ENCODE measurements at places on chromosomes 1 and 21.

GRCh38 chr1:23530747-23531561 is at the start of gene E2F2:
Gene E2F2, minus strand, starts transcription at chr1:23531233. Its CDS starts 440 bp downstream, at chr1:23530793.
- peak; percentile 57 for DNase-seq

DNA sequence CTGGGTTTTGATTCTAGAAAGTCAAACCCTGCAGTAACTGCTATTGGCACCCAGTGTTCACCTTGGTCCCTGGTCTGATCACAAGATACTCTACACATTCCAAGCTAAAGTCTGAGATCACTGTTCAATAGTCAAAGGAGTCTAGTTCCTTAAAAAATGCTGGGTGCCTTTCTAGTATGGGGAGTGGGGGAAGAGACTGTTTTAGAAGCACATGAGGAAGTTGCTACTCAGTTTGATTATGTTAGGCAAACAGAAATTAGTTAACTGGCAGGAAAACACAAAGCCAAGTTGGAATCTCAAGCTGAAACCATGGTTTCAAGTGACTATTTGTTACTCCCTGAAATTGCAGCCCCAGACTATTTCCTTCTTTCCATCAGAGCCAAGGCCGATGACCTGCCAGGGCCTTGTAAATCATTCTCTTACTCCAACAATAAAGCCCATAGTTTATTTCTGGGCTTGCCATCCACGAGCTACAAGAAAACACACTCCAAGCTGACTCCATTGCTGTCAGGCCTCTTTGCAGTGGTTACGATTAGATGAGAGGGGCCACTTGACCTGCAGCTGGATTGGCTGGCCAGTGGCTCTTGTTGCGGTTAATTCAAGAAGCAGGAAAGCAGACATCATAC is 21.1 kb upstream of the VTCN1 start:
- DNase-seq: no peak

DNA sequence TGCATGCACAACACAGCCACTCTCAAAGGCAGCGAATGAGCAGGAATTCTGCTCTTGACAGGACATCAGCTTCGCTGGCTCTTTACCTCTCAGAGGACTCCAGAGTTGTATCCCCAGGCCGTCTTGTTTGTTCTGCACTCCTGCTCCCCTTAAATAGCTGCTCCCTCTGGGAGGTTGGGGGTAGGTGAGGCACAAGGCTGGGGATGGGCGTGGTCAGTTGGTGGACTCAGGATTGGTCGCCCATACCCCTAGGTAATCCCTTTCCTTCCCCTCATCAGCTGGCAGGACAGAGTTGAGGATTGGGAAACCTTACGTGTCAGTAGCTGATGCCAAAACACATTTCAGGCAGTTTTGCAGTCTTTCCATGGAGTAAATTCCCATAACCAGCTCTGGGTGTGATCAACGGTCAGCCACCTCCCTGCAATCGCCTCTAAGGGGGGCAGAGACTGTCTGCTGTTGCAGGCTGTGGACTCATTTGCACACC is at the start of gene PLA2G2A:
PLA2G2A (minus strand) TSS at position 125 of the 484 bp plus-strand sequence. CDS start 845 bp downstream, outside the sequence.
- no peak for DNase-seq

GRCh38 chr1:153430166-153430553 is 13.8 kb downstream of the S100A7A start:
- no peak for DNase-seq

GRCh38 chr1:50193002-50193401 is 84.3 kb downstream of the ELAVL4 start:
- DNase-seq: no peak

DNA sequence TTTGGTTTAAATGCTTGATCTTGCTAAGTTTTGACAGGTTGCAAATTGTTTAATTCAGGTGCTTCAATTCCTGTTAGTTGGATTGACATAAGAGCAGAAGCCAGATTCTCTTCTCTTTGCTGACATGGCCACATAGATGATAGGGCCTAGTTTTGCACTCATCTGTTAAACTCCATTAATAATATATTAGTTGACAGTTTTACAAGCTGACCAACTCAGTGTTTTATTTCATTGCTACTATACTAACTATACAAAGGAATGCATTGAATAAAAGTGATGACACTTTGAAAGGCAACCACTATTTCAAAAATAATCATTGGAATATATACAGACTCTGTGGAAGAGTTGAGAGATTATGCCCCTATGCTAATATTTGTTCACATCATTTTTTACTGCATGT is 255.6 kb upstream of the DPYD start:
- no peak for DNase-seq

GRCh38 chr1:18549906-18550305 is 69.2 kb downstream of the KLHDC7A start:
- no peak for DNase-seq

DNA sequence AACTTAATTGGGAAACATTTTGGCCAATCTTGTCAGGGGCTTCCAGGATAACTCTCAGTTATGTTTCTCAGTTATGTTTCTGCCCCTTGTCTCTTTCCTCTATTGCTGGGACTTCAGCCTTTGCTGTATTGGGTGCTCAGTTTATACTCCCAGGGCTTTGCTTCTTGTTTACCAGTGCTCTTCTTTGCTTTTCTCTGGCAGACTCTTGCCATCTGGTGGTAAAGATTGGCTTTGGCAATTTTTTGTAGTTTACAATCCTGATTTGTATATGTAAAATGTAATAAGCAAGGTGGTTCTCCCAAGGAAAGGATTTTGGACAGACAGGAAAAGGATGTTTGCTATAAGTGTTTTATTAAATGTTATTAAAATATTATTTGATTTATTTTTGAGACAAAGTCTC is 37.9 kb downstream of the FABP3 start:
- peak; percentile 93 for DNase-seq
